ENCODE measurements at places on chromosomes 6 and 20.

- DNase-seq: no peak
Observed at GRCh38 chr6:45300736-45301135, 27.4 kb upstream of the RUNX2 start.

DNA sequence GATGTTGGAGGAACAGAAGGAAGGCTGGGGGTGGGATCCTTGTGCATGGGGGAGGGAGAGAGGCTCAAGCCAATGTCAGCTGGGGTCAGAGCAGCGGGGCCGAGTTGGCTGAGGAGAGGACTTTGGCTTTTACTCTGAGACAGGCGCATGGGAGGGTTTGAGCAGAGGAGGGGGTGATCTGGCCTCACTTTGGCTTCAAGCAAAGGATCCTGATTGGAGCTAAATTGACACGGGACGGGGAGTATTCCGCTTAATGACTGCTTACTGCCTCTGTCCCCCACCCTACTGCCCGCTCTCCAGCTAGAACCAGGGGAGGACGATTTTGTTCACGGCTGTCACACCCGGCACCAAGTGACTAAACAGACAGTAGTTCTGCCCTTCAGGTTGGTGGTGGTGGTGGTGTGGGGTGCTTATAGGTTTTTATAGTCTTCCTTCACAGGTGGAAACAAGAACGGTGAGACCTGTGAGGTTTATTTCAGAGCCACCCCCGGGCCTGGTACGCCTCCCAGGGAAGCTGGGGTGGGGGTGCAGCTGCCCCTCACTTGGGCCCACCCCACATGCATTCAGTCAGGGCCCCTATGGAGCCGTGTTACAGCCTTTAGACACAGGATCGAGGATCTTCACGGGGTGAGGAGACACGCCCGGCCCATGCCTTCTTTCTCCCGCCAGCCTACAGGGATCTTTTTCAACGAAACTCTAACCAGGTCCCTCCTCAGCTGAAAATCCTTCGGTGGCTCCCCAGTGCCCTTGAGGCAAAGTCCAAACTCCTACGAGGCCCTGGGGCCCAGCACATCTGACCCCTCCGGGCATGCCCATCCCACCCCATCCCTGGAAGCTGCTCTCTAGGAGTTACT is 1.3 kb upstream of the SNAI1 start:
- peak; percentile 29 for DNase-seq

GRCh38 chr20:58570204-58570859 is 55.1 kb upstream of the APCDD1L start:
- DNase-seq: no peak

DNA sequence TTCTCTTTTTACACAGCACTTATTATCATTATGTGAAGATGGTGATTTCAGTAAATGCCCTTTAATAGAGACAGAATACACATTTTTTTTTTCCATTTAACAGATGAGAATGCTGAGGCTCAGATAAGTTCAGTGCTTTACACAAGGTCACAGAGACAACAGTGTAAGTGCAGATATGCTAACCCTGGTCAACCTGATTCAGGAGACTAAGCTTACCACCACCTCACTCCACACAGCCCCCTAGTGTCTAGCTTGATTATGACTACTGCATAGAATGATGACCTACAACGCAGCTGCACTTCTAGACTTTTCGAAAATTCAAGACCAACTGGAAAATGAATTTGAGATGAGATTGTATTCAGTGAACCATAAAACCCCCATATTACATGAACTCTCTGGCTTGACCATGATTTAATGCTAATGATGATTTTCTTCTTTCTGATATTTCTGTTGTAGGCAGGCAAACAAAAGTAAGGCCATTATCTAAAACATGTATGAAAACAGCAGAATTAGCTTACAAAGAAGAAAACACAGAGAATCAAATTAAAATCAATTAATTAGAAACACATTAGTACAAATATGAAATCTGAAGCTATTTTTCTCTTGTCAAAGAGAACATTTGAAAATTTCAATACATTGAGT is 212.1 kb upstream of the PHACTR1 start:
- DNase-seq: peak; percentile 11

DNA sequence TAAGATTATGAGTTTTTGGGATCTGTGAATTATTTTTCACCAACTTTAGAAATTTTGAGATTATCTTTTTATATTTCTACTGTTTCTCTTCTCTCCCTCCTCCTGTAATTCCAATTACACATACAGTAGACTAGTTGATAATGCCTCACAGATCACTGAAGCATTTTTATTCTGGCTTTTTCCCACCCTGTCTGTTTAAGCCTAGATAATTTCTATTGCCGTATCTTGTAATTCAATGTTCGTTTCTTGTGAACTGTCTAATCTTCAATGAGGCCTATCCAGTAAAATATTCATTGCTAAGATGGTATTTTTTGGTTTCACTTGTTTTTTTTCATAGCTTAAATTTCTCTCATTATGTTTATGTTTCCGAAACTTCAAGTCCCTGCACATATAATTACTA is 12.0 kb downstream of the MDN1 start:
- DNase-seq: no peak

DNA sequence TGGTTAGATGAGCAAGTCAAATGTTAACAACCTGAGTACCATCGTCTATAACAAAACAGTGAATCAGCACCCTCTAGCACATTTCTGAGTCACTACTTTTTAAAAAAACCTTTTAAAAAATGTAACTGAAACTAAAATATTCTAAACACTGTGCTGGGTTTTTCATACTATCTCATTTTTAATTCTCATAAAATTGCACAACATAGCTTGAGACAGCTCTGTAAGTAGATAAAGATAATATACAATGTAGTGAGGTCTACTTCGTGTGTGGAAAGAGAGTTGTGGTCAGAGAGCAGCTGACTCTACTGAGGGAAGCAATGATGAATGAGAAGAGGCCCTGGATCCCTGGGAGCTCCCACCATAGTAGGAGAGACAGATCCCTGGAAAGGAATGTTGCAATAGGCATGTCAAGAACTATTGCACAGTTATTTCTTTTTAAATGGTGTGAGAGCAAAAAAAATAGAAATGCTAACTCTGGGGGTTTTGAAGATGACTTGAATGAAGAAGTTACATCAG is 13.6 kb upstream of the CALHM6 start:
- DNase-seq: no peak

GRCh38 chr6:67011441-67011840 is 1304.4 kb upstream of the EYS start:
- no peak for DNase-seq

- no peak for DNase-seq
Observed at GRCh38 chr6:101779051-101779844, 385.7 kb downstream of the GRIK2 start.

DNA sequence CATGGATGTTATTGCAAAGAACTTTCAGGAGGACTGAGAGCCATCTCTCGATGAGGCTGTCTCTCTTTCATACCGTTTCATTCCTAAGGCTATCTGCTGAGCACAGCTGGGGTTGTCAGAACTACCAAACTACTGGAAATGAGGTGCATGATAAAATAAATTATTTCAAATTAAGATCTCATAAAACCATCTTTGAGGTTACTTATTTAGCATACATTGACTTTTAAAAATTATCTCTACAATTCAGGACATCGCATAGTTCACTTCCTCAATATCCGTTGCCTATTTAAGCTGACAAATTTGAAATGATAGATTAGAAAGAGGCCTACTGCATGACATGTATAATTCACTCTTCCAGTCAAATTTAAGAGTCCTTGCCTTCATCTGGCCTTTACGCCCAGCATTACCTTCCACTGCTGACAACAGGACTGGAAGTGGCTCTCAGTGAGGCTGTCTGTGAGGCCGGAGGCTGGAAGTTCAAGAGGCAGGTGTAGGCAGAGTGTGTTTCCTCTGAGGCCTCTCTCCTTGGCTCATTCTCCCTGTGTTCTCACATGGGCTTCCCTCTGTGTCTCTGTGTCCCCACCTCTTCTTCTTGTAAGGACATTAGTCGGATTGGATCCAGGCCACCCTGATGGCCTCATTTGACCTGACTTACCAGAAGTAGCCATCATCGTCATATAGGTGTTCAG is 12.8 kb upstream of the DUSP22 start:
- DNase-seq: no peak

Measured in B cell (primary cell).